ENCODE measurements at places on chromosomes 6 and 20. TPM values are rescaled to one million over a fixed set of nuclear protein-coding genes. Genes with fewer than 3 reads are reported as not detected.

- H3K27ac ChIP-seq, result no peak overlapping the region
- H3K27me3 ChIP-seq, result no peaks in the 10 kb centered on the region
- no peaks in the 10 kb centered on the region for H3K36me3 ChIP-seq
- no peaks in the 10 kb centered on the region for H3K4me1 ChIP-seq
- no peak for DNase-seq
These were observed 863.1 kb downstream of the MAFB start for GRCh38 chr20:39825950-39826349.

DNA sequence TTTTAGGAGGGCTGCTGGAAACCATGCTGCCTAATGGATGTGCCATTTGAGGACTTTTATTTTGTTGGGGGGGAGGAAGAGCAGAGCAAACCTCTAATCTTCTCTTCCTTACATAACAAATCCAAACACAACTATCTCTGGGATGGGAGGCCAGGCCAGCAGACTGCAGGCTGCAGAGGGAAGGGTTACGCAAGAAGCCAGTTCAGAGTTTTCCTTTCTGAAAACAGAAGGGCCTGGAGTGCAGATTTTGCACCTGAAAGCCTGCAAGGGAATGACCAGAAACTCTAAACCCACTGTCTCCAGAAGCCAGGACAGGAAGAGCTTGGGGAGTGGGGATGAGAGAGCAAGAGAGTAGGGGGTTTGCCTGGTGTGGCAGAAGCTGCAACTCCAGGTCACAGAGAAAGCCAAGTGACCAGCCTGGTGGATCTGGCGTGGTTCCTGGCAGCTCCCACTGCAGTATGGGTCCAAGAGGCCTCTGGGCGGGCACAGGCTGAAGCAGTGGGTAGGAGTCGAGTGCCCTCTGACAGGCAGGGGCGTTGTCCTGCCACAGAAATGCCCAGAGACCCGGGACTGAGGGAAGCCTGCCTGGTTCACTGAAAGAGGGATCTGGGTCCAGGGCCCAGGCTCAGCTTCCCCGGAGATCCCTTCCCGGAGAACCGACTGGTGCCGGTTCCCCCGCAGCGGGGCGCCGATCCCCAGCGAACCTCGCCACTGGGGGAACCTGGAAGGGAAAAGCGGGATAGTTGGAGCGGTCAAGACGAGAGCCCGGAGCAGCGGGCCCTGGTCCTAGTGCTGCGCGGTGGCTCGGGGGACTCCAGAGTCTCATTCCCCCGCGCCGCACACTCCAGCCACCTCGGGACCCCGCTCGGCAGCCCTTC is 6.7 kb downstream of the MAFB start:
- no peak overlapping the region for H3K27ac ChIP-seq
- no peaks in the 10 kb centered on the region for H3K4me1 ChIP-seq
- no peak for DNase-seq
- H3K36me3 ChIP-seq, result no peaks in the 10 kb centered on the region
- no peak overlapping the region for H3K4me3 ChIP-seq

Gene KATNA1
- 20.6 TPM for total RNA-seq

- DNase-seq, result peak; percentile 18
- H3K4me3 ChIP-seq, result peak overlapping the region; percentile 33
- no peaks in the 10 kb centered on the region for H3K27me3 ChIP-seq
- H3K27ac ChIP-seq, result no peak overlapping the region
These were observed 72.9 kb upstream of the DSP start for GRCh38 chr6:7468382-7469081.

Gene MYLK4
- 0.27 TPM for total RNA-seq

GRCh38 chr20:47093320-47093966 is 198.8 kb downstream of the EYA2 start:
- no peaks in the 10 kb centered on the region for H3K27me3 ChIP-seq
- no peak overlapping the region for H3K4me3 ChIP-seq
- no peaks in the 10 kb centered on the region for H3K36me3 ChIP-seq
- no peak overlapping the region for H3K27ac ChIP-seq

Gene SLC22A7
- not detected for total RNA-seq

Gene RSPH4A
- total RNA-seq, result 0.27 TPM

DNA sequence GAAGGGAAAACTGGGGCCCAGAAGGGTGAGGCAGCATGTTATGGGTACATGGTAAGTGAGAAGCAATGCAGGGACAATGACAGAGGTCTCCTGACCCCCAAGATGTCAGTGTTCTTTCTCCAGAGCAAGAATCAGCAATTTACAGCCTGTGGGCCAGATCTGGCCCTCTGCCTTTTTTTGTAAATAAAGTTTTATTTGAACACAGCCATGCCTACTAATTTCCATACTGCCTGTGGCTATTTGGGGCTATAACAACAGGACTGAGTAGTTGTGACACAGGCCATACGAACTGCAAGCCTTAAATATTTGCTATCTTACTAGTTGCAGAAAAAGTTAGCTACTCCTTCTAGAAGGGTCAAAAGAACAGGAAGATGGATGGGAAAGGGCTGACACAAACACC is 52.5 kb downstream of the PTPRT start:
- no peaks in the 10 kb centered on the region for H3K36me3 ChIP-seq
- no peak overlapping the region for H3K27ac ChIP-seq
- no peaks in the 10 kb centered on the region for H3K27me3 ChIP-seq
- no peaks in the 10 kb centered on the region for H3K4me1 ChIP-seq
- DNase-seq, result no peak

- H3K27me3 ChIP-seq, result no peaks in the 10 kb centered on the region
- no peaks in the 10 kb centered on the region for H3K36me3 ChIP-seq
- H3K4me3 ChIP-seq, result no peak overlapping the region
- no peak for DNase-seq
- no peaks in the 10 kb centered on the region for H3K4me1 ChIP-seq
These were observed 61.4 kb upstream of the IL20RA start for GRCh38 chr6:137106183-137106582.

GRCh38 chr6:44933108-44933507 is 395.0 kb upstream of the RUNX2 start:
- H3K27me3 ChIP-seq, result no peaks in the 10 kb centered on the region
- no peak overlapping the region for H3K27ac ChIP-seq
- no peaks in the 10 kb centered on the region for H3K4me1 ChIP-seq
- DNase-seq, result no peak
- no peak overlapping the region for H3K4me3 ChIP-seq
- H3K36me3 ChIP-seq, result no peaks in the 10 kb centered on the region

GRCh38 chr20:50392138-50392866 is 117.9 kb upstream of the PTPN1 start:
- DNase-seq, result no peak
- no peak overlapping the region for H3K4me3 ChIP-seq
- H3K4me1 ChIP-seq, result peaks cover 6% of the 10 kb centered on the region
- H3K36me3 ChIP-seq, result no peaks in the 10 kb centered on the region

DNA sequence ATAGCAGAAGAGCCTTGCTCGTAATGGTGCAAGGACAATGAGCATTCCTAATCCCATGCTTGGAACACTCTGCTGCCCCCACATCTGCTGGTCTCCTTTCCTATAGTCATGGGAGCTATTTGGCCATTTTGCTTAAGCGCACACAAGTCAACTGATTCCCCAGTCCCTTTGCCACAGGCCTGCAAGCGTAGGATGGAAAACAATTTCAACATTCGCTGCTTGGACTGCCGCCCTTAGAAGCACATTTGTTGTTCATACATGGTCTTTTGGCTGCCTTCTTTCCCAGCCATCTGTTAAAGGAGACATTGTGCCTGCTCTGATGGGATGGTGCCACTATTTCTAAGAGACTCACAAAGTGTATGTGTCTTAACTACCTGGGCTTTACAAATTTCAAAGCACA is 96.9 kb downstream of the RFX6 start:
- H3K27me3 ChIP-seq, result no peaks in the 10 kb centered on the region
- no peak overlapping the region for H3K27ac ChIP-seq
- no peak overlapping the region for H3K4me3 ChIP-seq
- H3K36me3 ChIP-seq, result no peaks in the 10 kb centered on the region
- no peaks in the 10 kb centered on the region for H3K4me1 ChIP-seq

GRCh38 chr6:6287415-6287814 is 33.0 kb downstream of the F13A1 start:
- no peak for DNase-seq
- H3K27me3 ChIP-seq, result peaks cover 32% of the 10 kb centered on the region
- no peaks in the 10 kb centered on the region for H3K36me3 ChIP-seq
- H3K4me1 ChIP-seq, result no peaks in the 10 kb centered on the region

DNA sequence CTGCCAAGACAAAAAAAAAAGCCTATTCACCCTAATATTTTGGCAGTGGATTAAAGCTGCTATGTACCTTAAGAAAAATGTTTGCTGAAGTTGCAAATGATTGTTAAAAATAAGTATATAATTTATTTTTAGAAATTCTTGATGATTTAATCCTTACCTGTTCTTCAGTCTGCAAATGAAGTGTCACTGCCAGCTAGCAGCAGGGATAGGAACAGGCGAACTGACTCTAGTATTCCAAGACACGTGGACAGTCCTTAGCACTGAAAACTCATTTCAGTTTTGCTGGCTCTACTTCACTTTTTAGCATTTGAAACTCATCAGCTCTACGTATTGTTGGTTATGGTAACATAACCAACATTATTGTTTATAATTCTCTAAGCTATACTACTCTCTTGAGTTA is 204.4 kb upstream of the ID4 start:
- no peak overlapping the region for H3K27ac ChIP-seq
- H3K36me3 ChIP-seq, result no peaks in the 10 kb centered on the region
- H3K27me3 ChIP-seq, result no peaks in the 10 kb centered on the region
- no peak overlapping the region for H3K4me3 ChIP-seq
- no peaks in the 10 kb centered on the region for H3K4me1 ChIP-seq

- H3K27me3 ChIP-seq, result no peaks in the 10 kb centered on the region
- peaks cover 5% of the 10 kb centered on the region for H3K4me1 ChIP-seq
- no peak for DNase-seq
- no peak overlapping the region for H3K27ac ChIP-seq
- no peaks in the 10 kb centered on the region for H3K36me3 ChIP-seq
- H3K4me3 ChIP-seq, result no peak overlapping the region
These were observed 178.2 kb downstream of the ZMYND8 start for GRCh38 chr20:47178277-47178676.

GRCh38 chr6:3410385-3411360 is 46.2 kb downstream of the SLC22A23 start:
- H3K27ac ChIP-seq, result no peak overlapping the region
- H3K27me3 ChIP-seq, result no peaks in the 10 kb centered on the region
- peak; percentile 51 for DNase-seq
- H3K4me1 ChIP-seq, result no peaks in the 10 kb centered on the region

Gene DHX35
- total RNA-seq, result 11.2 TPM

Gene NR2E1
- not detected for total RNA-seq

Gene FILIP1
- 0.05 TPM for total RNA-seq

Gene EDEM2
- total RNA-seq, result 22.8 TPM

Gene APOBEC2
- total RNA-seq, result not detected

- no peaks in the 10 kb centered on the region for H3K36me3 ChIP-seq
- DNase-seq, result no peak
- no peak overlapping the region for H3K4me3 ChIP-seq
- no peaks in the 10 kb centered on the region for H3K4me1 ChIP-seq
- H3K27me3 ChIP-seq, result no peaks in the 10 kb centered on the region
- no peak overlapping the region for H3K27ac ChIP-seq
These were observed 111.4 kb downstream of the FYN start for GRCh38 chr6:111761783-111762312.

DNA sequence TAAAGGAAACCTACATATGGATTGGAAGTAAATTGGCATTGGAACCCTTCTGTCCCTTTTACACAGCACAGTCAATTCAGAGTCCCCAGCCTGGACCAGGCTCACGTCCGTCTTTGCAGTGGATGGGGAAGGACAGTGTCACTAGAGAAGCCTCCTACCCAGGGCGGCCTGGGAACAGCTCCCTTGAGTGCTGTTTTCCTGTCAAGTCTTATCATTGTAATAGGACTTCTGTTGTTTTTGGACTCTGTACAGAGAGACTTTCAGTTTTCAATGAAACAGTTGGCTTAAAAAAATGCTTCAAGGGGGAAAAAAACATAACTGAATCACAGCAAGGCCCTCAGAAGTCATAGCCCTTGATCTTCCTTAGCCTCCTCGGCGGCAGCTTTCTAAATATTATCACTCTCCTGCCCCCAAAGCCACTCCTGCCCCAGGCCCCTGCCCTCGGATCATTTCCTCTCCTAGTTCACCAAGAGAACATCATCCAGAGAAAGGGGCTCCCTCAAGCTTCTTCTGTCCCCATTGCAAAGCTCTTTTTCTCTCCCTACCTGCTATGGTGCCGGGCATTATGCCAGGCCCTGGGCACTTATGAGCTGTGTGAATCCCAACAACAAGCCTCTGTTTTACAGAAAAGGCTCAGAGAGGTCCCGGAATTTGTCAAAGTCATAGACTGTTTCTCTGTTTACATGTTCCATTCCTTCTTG is 37.8 kb upstream of the CNKSR3 start:
- H3K27ac ChIP-seq, result no peak overlapping the region
- H3K36me3 ChIP-seq, result no peaks in the 10 kb centered on the region
- no peak overlapping the region for H3K4me3 ChIP-seq
- no peaks in the 10 kb centered on the region for H3K4me1 ChIP-seq
- DNase-seq, result no peak

GRCh38 chr6:44002593-44003344 is 124.5 kb downstream of the MRPL14 start:
- H3K4me3 ChIP-seq, result peak overlapping the region; percentile 64
- peak overlapping the region; percentile 89 for H3K27ac ChIP-seq
- H3K36me3 ChIP-seq, result no peaks in the 10 kb centered on the region
- no peak for DNase-seq
- no peaks in the 10 kb centered on the region for H3K27me3 ChIP-seq

DNA sequence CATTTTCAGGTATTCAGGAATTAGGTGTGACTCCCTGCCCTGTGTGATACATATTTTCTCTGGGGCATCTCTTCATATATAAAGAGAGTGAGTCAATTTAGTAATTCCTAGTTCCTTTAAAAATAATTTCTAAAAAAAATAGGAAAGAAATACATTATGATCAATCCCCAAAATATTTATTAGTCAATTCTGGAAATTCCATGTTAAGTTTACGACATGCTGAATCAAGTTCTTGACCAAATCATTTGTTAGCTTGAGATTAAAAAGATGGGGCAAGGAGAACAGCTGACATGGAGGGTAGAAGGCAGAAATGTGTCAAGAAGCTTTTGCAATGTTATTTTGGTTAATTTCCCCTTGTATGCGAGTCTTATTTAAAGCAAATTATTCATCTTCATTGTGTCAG is 22.7 kb upstream of the PRDM1 start:
- no peaks in the 10 kb centered on the region for H3K4me1 ChIP-seq
- no peak for DNase-seq
- no peak overlapping the region for H3K27ac ChIP-seq
- H3K4me3 ChIP-seq, result no peak overlapping the region

DNA sequence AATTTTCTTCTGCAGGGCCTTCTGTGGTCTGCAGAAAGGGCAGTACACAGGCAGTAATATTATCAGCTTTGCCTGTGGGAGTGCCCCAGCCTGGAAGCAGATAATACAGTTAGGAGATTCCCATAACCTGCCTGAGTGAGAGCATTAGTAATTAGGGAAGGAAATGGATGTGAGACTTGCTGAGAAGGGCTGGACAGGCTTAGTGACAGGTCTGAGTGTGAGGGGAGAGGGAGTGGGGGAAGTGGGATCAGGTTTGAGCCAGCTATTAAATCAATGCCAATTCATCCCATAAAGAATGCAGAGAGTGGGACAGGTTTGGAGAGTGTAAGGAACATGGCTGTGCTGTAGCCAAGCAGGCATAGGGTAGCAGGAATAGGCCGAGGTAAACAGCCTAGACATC is 10.1 kb upstream of the CFAP206 start:
- H3K4me3 ChIP-seq, result no peak overlapping the region
- H3K4me1 ChIP-seq, result no peaks in the 10 kb centered on the region
- no peaks in the 10 kb centered on the region for H3K27me3 ChIP-seq
